ENCODE measurements at places on chromosomes 13 and 19. TPM values are rescaled to one million over a fixed set of nuclear protein-coding genes. Genes with fewer than 3 reads are reported as not detected.

GRCh38 chr19:19900139-19900728 lies 512 bp upstream of the ZNF93 start:
- DNase-seq: no peak

GZMM gene
- 0.69 TPM for total RNA-seq

- DNase-seq: no peak
Observed at GRCh38 chr13:38090913-38091312, 221.3 kb upstream of the TRPC4 start.

DNA sequence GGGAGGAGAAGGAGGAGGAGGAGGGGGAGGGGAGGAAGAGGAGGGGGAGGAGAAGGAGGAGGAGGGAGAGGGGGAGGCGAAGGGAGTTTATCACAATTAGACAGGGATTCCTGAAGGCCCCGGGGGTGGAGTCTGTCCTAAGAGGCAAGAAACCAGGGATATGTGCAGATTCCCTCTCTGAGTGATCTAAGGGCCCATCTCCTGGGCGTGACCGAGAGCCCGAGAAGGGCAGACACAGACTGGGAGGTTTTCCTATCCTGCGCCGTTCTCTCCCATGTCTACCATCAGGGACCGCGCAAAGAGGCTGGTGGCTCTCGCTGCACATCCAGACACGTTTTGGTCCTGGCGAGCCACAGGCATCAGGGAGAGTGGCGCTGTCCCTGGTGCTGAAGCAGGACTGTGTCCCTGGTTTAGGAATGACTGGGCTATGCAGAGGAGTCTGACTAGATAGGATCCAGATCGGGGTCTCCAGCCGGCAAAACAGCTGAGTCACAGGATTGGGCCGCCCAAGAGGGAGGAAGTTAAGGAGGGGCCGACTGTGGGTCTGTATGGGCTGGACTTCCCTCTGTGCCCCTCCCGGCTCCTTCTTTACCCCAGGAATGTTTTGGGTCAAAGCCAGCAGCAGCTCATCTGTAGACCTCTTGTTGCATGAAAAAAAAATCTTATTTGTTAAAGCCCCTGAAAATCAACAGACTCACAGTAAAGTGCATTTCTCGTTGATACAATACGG lies 17.9 kb upstream of the ZNF175 start:
- DNase-seq: no peak

DNA sequence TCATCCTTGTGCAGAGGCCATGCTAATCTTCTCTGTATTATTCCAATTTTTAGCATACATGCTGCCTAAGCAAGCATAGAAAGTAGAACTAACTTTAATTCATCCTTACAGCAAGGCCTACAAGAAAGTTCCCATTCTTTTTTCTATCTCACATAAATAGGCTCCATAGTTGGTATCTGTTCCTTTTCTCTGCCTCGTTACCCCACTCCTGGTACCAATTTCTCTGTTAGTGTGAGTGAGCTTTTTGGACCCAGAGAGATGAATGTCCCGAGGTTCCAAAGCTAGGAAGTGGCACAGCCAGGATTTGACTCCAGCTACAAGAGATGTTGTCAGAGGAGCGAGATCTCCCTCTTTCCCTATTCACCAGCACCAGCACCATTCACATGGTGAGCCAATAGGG lies 9.7 kb downstream of the HIF3A start:
- no peak for DNase-seq

DNA sequence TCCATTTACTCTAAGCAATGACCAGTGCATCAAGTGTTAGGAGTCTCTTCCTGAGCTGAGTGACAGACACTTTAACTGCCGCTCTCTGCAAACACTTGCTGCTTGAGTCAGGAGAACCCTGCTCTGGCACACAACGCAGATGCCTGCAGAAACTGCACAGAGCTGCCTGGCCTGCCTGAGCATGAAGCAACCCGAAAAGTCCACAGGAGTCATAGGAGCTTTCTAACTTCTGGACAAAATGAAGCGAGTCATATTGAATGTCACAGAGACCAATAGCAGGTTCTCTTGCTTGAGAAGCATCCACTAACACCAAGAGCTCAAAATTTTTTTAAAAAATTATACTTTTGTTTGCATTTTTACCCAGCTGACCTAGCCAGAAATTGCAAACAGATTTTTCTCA lies 232.4 kb downstream of the LHFPL6 start:
- no peak for DNase-seq

KIR2DL1 gene
- not detected for total RNA-seq

DNA sequence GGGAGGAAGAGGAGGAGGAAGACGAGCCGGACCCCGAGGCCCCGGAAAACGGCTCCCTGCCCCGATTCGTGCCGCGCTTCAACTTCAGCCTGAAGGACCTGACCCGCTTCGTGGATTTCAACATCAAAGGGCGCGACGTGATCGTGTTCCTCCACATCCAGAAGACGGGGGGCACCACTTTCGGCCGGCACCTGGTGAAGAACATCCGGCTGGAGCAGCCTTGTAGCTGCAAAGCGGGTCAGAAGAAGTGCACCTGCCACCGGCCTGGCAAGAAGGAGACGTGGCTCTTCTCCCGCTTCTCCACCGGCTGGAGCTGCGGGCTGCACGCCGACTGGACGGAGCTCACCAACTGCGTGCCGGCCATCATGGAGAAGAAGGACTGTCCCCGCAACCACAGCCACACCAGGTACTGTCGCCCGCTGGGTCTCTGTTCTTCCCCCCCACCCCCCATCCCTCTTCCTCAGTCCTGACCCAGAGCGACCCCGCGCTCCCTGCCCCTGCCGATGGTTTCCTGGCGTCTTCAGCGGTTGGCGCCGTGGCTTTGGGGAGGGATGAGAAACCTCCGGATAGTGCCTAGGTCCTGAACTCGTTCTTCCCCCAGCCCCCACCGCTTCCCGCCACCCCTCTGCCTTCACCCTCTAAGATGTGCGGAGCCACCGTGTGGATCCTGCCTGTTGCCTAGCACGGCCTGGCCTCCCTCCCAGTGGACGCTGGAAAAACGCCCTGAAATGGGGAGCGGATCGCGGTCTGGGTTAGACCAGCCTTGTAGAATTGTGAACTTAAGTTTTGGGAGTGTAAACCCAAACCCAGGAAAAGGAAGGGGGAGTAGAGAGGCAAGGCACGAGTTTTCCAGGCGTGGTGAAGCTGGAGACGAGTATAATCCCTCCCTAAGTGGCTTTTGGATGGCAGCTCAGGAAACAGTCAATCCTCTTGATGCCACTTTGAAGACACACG lies 1.5 kb downstream of the HS6ST3 start:
- no peak for DNase-seq

DNA sequence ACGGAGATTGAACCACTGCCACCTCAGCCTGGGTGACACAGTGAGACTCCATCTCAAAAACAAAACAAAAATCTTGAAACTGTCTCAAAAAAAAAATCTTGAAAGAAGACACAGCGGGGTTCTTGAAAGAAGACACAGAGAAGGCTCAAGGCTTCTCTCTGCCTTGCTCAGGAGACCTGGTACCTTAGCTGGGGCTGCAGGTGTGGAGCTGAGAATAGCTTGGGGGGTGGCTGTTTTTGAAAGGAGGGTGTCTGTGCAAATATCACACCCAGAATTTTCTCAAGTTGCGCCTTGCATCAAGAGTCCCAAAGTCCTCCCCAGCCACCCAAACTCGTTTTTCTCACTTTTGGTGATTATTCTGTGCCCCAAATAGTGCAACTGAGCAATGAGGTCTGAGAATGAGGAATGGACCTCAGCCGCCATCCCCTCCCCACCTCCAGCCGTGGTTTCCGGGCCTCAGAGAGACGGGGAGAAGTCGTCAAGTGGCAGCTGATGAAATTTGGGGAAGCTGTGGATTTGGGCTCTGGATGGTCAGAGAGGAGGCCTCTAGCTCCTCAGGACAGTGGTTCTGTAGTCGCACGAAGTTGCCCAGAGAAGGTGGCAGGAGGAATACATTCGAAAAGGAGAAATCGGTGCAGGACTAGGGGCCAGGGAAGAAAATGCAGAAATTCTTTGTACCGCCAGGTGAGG lies 8.8 kb downstream of the S1PR2 start:
- DNase-seq: no peak

DNA sequence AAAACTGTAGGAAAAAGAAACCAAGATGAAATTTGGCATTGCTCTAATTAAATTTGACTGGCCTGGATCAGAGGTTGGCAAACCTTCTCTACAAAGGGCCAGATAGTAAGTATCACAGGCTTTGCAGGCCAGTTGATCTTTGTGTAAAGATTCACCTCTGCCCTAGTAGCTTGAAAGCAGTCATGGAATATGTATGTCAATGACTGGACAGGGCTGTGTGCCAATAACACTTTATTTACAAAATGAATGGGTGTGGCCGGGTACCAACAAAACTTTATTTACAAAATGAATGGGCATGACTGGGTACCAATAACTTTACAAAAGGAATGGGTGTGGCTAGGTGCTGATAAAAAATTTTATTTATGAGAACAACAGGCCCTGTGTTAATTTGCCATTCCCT lies 20.0 kb downstream of the SIN3B start:
- DNase-seq: peak; percentile 47

C1QTNF9B gene
- not detected for total RNA-seq

DNA sequence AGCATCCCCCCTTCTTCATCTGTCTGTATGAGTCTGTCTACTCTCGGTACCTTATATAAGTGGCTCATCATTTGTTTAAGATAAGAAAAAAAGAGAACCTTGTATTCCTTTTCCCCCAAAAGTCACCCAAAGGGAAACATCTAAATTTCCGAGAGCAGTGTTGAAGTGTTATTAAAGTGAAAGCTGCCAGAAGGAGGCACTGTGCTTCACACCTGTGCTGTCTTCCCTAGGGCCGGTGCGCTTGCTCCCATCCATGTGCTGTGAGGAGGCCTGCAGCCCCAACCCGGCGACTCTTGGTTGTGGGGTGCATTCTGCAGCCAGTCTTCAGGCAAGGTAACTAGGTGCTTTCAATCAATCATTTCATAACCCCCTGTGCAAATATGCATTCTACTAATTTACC lies 97.5 kb downstream of the TNFRSF19 start:
- no peak for DNase-seq

SHD gene
- total RNA-seq: 0.46 TPM

CGB3 gene
- total RNA-seq: not detected

DNA sequence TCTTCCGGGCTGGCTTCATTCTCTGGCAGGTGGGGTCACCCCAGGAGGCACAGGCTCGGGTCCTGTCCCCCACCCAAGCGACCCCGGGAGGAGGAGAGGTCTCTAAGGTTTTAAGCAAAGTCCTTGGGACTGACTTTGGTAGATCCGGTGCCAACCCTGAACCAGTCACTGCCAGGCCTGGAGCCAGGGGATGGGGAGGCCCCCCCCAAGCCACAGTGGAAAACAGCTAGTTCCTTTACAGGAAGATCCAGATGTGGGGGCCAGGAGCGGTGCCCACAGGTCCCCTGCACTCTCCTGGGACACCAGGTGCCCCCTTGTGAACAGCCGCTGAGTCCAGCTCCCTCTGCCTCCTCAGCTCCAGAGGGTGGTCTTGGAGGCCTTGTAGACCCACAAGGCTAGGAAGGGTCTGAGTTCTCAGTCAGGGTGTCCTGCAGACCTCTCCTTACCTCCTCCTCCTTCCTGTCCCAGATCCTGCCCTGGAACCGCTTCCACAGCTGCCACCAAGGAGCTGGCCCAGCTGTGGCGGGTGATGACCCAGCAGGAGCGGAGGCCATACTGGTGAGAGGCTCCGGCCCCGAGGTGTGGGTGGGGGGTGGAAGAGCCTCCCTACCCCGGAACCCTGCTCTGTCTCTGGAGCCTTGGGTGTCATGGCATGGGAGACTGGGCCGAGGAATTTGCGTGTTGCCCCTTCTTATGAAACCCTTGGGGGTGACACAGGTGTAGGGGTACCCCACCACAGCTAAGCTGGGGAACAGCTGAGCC lies 6.0 kb downstream of the SIX5 start:
- DNase-seq: no peak

Data from Panc1 (cell line).